ENCODE measurements at places on chromosomes 7 and 10.
A peak's percentile ranks its signal among the peaks of the same experiment; 100 is the strongest.

GRCh38 chr10:93384006-93384405 lies 98.1 kb downstream of the MYOF start:
- DNase-seq = no peak

DNA sequence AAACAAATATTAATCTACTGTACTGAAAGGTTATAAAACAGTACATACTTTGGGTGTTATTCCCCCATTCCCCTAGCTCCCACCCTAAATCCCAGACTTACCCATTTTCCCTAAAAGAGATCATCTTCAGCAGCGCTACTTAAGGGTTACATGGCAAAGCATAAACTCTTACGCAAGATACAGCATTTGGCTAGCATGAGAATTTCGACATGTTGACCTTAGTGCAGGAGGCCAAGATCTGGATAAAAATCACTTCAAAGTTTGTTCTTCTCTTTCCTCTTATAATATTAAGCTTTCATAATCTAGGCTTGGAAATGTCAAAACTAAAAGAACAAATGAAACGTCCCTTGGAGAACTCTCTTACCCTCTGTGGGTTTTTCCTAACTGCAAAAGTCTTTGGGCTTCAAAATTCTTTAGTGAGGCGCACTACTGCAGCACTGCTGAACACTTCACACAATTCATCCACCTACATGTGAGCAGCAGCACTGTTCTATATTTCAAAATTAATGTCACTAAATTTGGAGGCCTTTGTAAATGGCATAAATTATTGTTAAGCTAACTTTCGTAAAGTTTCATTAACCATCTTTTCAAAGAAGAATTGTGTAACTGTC lies 59.5 kb upstream of the PDLIM1 start:
- no peak for DNase-seq

DNA sequence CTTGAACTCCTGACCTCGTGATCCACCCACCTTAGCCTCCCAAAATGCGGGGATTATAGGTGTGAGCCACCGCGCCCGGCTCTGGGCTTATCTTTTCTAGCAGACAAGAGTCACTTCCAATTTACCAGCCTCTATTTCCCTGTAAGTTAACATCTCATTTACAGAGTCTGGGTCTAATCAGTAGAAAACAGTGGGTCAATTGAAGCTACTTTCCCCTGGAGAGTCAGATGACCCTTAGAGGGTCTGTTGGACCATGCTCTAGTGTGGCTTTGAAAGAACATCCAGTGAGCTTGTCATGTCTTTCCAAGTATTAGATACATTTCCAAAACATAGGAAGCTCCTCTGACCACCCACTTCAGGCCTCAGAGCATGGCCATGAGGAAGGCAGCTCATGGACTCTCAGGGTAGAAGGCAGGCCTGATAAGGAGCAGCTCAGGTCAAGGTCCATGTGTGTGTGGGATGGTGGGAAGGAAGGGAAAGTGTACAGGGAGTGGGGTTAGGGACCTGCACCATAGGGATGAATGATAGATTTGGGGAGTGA lies 27.6 kb upstream of the RBM20 start:
- no peak for DNase-seq

- peak; percentile 70 for DNase-seq
Measured at GRCh38 chr7:107044347-107045194, at the start of gene PRKAR2B. TSS of gene PRKAR2B (plus strand) at chr7:107044705. CDS start at chr7:107044908, 203 bp downstream.

GRCh38 chr7:7490003-7490402 lies 45.7 kb downstream of the COL28A1 start:
- DNase-seq = no peak

DNA sequence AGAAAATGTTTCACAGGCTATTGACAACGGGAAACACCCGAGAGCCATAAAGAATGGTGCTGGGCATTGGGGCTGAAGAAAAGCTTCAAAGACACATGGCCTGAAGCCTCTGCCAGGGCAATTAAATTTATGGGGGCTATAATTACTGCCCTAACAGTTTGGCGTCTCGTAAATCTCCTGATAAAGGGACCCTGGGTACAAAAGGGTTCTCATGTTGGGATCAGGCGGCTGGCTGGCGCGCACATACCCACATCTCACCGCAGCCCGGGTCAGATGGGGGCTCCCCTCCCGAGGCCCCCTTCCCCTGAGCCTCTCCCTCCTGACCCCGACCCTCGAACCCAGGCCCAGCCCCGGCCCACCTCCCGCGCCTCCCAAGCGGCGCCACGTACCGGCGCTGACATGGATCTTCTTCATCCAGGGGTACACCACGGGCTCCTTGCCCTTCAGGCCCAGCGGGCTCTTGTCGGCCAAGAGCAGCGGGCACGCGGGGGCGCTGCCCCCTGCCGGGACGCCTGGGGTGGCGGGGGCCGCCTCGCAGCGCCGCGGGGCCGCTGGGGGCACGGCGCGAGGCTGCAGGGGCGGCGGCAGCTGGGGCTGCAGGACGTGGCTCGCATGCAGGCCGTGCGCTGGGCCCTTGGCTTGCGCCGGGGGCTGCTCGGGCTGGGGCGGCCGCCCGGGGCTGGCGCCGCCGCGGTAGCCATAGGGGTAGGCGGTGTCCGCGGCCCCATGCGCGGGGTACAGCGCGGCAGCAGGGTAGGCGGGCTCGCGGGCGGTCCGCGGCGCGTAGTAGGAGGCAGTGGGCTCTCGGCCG lies 623 bp downstream of the HOXA4 start:
- DNase-seq = no peak

Data from activated CD4-positive, alpha-beta T cell treated with anti-CD3 and anti-CD28 coated beads, Interleukin-2, Interleukin-6, amounts not matched to agents 100 ng/mL and 50 ng/mL, durations not matched to agents 16 hours and 8 hours (primary cell).